ENCODE measurements at places on chromosomes 13 and 19. TPM values are rescaled to one million over a fixed set of nuclear protein-coding genes. Genes with fewer than 3 reads are reported as not detected.

DNA sequence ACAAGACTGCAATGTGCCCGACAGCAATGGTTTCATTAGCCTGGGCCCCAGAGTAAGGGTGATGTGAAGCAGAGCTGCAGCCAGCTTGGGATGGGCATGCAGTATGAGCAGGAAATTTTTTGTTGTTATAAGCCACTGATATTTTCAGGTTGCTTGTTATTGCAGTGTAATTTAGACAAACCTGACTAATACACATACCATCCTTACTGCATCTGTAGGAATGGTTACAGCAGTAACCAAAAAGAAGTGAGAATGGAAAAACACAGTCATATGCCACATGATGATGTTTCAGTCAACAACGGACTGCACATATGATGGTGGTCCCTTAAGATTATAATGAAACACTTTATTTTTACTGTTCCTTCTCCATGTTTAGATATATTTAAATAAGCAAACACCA lies 8.6 kb upstream of the POMP start:
- DNase-seq, result no peak
- H3K36me3 ChIP-seq, result no peaks in the 10 kb centered on the region
- no peak overlapping the region for H3K27ac ChIP-seq
- no peaks in the 10 kb centered on the region for H3K27me3 ChIP-seq

DNA sequence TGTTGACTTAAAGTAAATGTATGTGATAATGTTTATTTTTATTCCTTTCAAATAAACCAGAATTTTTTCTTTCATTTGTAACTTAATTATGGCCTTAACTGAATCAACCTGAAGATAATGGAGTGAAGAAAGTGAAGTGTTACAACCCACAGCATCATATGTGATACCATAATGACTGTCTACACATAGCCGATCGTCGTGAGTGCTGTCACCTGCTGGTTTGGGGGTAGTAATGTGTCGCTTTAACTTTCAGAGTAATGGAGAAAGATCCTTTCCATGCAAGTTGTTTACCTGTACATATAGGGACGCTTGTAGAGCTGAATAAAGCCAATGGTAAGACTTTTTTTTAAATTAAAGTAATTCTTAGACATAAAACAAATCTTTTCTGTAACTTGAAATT lies 9.9 kb downstream of the CDC16 start:
- no peak overlapping the region for H3K4me3 ChIP-seq
- H3K36me3 ChIP-seq, result peaks cover 99% of the 10 kb centered on the region
- no peaks in the 10 kb centered on the region for H3K4me1 ChIP-seq
- H3K27ac ChIP-seq, result no peak overlapping the region
- DNase-seq, result no peak

- DNase-seq, result no peak
- no peaks in the 10 kb centered on the region for H3K36me3 ChIP-seq
- H3K27ac ChIP-seq, result peak overlapping the region; percentile 48
- no peaks in the 10 kb centered on the region for H3K27me3 ChIP-seq
These were observed 18.3 kb downstream of the ZNF536 start for GRCh38 chr19:30390356-30390988.

GRCh38 chr13:33639626-33640080 lies 178.3 kb upstream of the RFC3 start:
- DNase-seq, result no peak
- H3K27me3 ChIP-seq, result no peaks in the 10 kb centered on the region
- H3K4me3 ChIP-seq, result no peak overlapping the region
- peaks cover 36% of the 10 kb centered on the region for H3K4me1 ChIP-seq
- H3K27ac ChIP-seq, result no peak overlapping the region

- no peaks in the 10 kb centered on the region for H3K27me3 ChIP-seq
- peak overlapping the region; percentile 35 for H3K27ac ChIP-seq
- H3K4me1 ChIP-seq, result no peaks in the 10 kb centered on the region
- no peak for DNase-seq
- H3K36me3 ChIP-seq, result no peaks in the 10 kb centered on the region
- no peak overlapping the region for H3K4me3 ChIP-seq
These were observed 2.5 kb upstream of the FBXL3 start for GRCh38 chr13:77029436-77029835.

GRCh38 chr19:17616961-17617806 lies 61.7 kb downstream of the COLGALT1 start:
- H3K27me3 ChIP-seq, result no peaks in the 10 kb centered on the region
- no peak for DNase-seq
- no peak overlapping the region for H3K4me3 ChIP-seq

PROZ gene
- total RNA-seq, result not detected

DNA sequence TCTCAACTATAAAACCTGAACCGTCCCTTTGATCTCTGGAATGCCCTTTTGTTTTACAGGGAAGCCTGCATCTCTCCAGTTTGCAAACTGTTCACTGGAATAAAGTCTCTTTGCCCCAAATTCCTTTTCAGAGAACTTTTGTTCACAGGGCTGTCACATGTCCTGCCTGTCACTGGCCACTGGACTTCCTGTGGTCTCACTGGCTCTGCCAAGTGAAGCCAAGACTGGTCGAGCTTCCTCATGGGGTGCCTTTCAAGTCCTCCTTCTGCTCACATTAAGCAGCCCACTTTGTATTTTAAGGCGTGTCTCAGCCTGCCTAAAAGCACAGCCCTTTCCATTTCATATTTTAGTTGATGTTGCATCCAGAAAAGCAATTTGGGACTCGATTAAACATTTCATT lies 215.7 kb downstream of the KATNAL1 start:
- H3K36me3 ChIP-seq, result no peaks in the 10 kb centered on the region
- no peaks in the 10 kb centered on the region for H3K4me1 ChIP-seq
- H3K27ac ChIP-seq, result no peak overlapping the region
- no peaks in the 10 kb centered on the region for H3K27me3 ChIP-seq

DNA sequence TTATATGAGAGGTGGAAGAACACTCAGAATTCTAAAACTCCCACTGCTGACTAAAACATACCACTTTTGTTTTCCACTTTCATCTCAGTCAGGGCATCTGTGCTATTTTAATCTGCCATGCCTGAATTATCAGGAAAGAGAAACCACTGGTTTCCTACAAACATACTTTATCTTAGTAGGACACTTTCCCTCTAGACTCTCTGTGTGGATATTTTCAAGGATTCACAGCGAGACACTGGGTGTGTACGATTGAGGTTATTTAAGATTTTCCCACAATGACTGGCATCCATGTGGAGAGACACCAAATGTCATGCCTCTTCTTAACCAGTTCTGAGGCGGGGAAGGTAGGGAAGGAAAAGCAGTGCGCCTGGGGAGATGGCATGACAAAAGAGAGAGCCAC lies 212.2 kb downstream of the ENOX1 start:
- no peaks in the 10 kb centered on the region for H3K36me3 ChIP-seq
- peaks cover 11% of the 10 kb centered on the region for H3K4me1 ChIP-seq
- no peaks in the 10 kb centered on the region for H3K27me3 ChIP-seq
- no peak overlapping the region for H3K4me3 ChIP-seq
- H3K27ac ChIP-seq, result no peak overlapping the region

DNA sequence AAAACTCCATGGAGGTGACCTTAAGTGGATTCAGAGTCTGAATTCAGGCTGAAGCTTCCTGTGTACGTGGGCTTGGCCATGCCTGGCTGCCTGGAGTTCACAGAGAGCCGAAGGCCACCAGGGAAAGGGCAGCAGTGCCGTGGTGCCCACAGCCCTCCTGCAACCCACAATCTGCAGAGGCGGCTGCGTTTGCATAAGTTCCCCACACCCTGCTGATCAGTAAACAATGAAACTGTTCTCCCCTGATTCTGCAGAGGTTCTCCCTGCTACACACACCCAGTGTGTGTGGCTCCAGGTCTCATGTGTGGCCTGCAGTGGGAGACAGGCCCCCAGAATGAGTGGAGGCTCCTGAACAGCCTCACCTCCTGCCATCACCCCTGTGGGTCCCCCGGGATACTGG lies 126.9 kb upstream of the SLC7A1 start:
- no peaks in the 10 kb centered on the region for H3K27me3 ChIP-seq
- DNase-seq, result no peak
- H3K27ac ChIP-seq, result no peak overlapping the region
- no peak overlapping the region for H3K4me3 ChIP-seq

- DNase-seq, result no peak
- H3K4me1 ChIP-seq, result no peaks in the 10 kb centered on the region
- no peak overlapping the region for H3K4me3 ChIP-seq
- H3K27me3 ChIP-seq, result no peaks in the 10 kb centered on the region
- H3K27ac ChIP-seq, result no peak overlapping the region
These were observed 612.0 kb downstream of the DCT start for GRCh38 chr13:93867481-93867880.

- no peak for DNase-seq
- H3K36me3 ChIP-seq, result peaks cover 28% of the 10 kb centered on the region
- H3K27me3 ChIP-seq, result no peaks in the 10 kb centered on the region
- H3K4me1 ChIP-seq, result no peaks in the 10 kb centered on the region
- H3K4me3 ChIP-seq, result peak overlapping the region; percentile 81
These were observed 579 bp downstream of the ZNF566 start for GRCh38 chr19:36488846-36489117.

SMIM44 gene
- total RNA-seq, result not detected

DNA sequence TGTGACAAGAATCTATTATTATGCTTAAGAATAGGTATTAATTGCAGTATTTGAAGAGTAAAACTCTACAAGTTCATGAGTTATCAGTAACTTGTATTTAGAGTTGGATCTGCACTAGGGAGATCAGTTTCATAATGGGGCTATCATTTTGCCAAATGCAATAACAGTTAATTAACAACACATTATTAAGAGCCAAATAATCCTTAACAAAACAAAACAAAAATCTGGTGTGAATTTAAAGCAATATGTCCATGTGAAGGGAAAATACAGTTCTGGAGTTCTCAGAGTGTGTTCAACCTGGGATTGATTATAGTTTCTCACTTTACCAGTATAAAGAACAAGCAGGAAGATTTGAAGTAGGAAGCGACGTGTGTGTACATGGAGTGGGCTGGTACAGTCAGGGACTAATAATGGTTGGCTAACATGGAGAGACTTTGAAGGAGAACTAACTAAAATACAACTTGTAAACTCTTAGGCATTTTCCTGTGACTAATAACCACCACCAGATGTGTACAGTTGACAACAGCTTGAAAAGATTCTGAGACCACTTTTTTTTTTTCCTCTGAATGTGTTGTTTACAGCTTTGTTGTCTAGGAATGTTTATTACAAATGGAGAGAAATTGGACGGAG lies 58.5 kb downstream of the POSTN start:
- H3K27me3 ChIP-seq, result no peaks in the 10 kb centered on the region
- no peak overlapping the region for H3K27ac ChIP-seq
- H3K4me1 ChIP-seq, result no peaks in the 10 kb centered on the region
- no peaks in the 10 kb centered on the region for H3K36me3 ChIP-seq

DNA sequence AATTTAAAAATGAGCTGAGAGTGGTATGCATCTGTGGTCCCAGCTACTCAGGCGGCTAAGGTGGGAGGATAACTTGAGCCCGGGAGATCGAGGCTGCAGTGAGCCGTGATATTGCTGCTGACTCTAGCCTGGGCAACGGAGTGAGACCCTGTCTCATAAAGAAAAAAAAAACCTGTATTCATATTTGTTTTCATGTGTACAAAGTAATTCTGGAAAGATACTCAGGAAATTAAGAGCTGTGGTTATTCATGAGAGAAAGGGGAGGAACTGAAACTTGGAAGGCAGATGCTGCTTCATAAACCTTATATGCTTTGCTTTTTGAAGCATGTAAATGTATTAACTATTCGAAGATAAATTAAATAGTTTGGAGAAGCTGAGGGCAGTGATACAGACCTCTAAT lies 8.8 kb upstream of the RLN3 start:
- H3K27me3 ChIP-seq, result no peaks in the 10 kb centered on the region
- no peak overlapping the region for H3K4me3 ChIP-seq
- H3K36me3 ChIP-seq, result no peaks in the 10 kb centered on the region

GRCh38 chr13:113914333-113915011 lies 50.6 kb upstream of the GAS6 start:
- DNase-seq, result no peak
- H3K27me3 ChIP-seq, result no peaks in the 10 kb centered on the region
- no peak overlapping the region for H3K27ac ChIP-seq
- no peaks in the 10 kb centered on the region for H3K4me1 ChIP-seq

DNA sequence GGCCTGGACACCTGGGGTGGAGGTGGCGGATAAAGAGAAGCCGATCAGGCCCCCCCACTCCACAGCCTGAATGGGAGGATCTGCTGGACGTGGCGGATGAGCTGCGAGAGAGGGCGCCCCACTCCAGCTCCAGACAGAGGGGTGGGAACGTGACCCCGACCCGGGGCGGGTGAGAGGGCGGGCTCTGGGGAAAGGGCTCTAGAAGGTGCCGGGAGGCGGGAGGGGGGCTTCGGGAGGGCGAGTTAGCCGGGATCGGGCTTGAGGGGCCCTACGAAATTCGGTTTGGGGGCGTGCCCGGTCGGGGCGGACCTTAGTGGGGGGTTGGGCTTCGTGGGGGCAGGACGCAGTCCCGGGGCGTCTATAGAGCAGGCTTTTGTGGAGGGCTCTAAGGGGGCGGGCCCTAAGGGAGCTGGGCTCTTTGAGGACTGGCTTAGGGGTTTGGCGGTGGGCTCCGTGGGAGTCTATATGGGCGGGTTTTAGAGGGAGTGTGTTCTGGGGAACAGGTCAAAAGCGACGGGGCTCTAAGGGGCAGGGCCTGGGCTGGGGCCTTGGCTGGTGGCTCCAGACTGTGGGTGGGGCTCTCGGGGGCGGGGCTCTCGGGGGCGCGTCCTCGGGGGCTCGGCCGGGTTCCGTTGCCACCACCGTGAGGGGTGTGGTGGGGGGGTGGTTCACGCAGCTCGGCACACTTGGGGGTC lies 4.1 kb upstream of the NANOS3 start:
- no peaks in the 10 kb centered on the region for H3K27me3 ChIP-seq
- H3K4me1 ChIP-seq, result peaks cover 18% of the 10 kb centered on the region
- no peaks in the 10 kb centered on the region for H3K36me3 ChIP-seq
- H3K27ac ChIP-seq, result peak overlapping the region; percentile 25
- no peak for DNase-seq

- peaks cover 41% of the 10 kb centered on the region for H3K4me1 ChIP-seq
- no peak overlapping the region for H3K27ac ChIP-seq
- no peak for DNase-seq
- no peak overlapping the region for H3K4me3 ChIP-seq
- no peaks in the 10 kb centered on the region for H3K27me3 ChIP-seq
These were observed 70.0 kb downstream of the ATP11A start for GRCh38 chr13:112759827-112760226.

DNA sequence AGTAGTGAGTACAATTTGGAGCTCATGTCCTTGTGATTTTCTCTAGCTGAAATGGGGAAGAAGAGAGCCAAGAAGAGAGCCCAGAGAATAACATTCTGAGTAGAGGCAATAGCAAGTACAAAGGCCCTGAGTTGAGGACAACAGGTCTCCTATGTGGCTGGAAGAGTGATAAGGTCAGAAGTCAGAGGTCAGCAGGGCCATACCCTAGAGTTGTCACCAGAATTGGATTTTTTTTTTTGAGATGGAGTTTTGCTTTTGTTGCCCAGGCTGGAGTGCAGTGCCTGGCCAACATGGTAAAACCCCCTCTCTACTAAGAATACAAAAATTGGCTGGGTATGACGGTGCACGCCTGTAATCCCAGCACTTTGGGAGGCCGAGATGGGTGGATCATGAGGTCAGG lies 8.0 kb upstream of the TRIM28 start:
- DNase-seq, result no peak
- H3K27ac ChIP-seq, result no peak overlapping the region
- no peaks in the 10 kb centered on the region for H3K36me3 ChIP-seq
- H3K4me3 ChIP-seq, result no peak overlapping the region
- peaks cover 5% of the 10 kb centered on the region for H3K4me1 ChIP-seq

FOXO1 gene
- 194 TPM for total RNA-seq

DACH1 gene
- 5.9 TPM for total RNA-seq
